ENCODE measurements at places on chromosomes 6 and 20. TPM values are rescaled to one million over a fixed set of nuclear protein-coding genes. Genes with fewer than 3 reads are reported as not detected.

Gene ISM1
- total RNA-seq: 0.31 TPM

Gene KIF3B
- 36.1 TPM for total RNA-seq

Gene PSORS1C2
- total RNA-seq: not detected

Gene C4B
- total RNA-seq: 7.3 TPM

Gene AIF1
- total RNA-seq: not detected

Gene OPRM1
- not detected for total RNA-seq

Gene MCUR1
- 31.7 TPM for total RNA-seq

Gene APMAP
- total RNA-seq: 79.9 TPM

Gene CRIP3
- total RNA-seq: 0.47 TPM

Gene TCP11
- total RNA-seq: not detected

Gene GGTLC1
- not detected for total RNA-seq

Gene SLC35D3
- not detected for total RNA-seq

Gene GABRR1
- not detected for total RNA-seq

Gene TFAP2D
- not detected for total RNA-seq

Gene AKAP7
- total RNA-seq: 2.9 TPM
